ENCODE measurements at places on chromosomes 2 and 18.

DNA sequence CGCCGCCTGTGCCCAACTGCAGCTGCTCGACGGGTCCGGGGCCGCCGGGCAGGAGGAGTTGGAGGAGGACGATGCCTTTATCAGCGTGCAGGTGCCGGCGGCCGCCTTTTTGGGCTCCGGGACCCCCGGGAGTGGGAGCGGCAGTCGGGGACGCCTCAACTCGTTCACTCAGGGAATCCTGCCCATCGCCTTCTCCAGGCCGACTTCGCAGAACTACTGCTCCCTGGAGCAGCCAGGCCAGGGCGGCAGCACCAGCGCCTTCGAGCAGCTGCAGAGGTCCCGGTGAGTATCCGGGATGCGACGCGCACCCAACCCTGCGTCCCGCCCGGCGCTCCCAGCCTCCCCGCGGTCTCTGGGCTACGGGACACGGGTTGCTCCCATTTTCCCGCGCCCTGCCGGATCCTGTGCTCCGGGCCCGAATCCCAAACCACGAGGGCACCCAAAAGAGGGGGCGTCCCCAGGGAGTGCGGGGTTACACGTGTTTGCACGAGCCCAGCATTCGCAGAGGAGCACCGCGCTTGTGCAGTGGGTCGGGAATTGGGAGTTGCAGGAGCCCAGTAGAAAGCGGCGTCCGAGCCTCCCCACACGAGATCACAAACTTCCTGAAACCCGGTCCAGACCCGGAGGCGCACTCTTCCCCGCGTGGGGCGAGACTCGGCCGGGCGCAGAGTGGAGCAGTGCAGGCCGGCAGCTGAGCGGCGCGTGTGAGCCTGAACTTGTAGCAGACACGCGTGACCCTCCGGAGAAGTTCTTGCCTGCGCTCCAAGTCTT is 1.2 kb downstream of the CABLES1 start:
- no peak for DNase-seq

- no peak for DNase-seq
Observed at GRCh38 chr2:239376942-239377531, 23.8 kb downstream of the HDAC4 start.

- no peak for DNase-seq
Observed at GRCh38 chr2:42847596-42848151, 55.3 kb upstream of the HAAO start.

- DNase-seq: peak; percentile 10
Observed at GRCh38 chr18:76619261-76619620, 124.2 kb upstream of the ZNF516 start.

- DNase-seq: no peak
Observed at GRCh38 chr2:135843671-135844070, 6.7 kb upstream of the LCT start.

- DNase-seq: peak; percentile 46
Observed at GRCh38 chr2:25309402-25309801, 32.3 kb downstream of the DNMT3A start.

DNA sequence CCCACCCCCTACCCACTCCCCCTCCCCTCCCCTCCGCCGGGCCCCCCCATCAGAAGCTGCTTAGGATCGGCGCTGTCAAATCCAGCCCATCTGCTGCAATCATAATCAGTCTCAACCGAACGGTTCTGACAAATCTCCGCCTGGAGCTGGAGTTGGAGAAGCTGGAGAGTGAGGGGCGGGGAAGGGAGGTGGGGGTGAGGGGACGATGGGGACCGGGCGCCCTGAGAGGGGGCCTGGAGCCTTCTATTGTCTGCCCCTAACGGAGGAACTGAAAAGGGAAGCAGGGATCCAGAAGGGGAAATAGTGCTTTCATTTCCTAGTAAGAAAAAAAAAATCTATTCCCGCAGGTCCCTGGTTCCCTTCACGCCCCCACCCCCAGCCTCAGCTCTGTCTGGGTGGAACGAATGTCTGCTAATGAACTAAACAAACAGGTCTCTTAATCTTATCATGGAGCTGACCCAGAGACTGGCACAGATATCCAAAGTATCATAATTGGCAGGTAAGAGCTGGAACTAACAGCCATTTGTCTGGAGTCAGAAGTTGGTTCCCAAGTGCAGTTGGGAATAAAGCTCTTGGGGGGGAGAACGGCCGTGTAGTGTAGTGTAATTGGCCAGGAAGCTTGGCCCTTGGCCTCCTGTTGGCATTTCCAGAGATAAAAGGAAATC is 301.2 kb downstream of the NCKAP5 start:
- DNase-seq: no peak

- no peak for DNase-seq
Observed at GRCh38 chr2:28693223-28693622, 58.4 kb upstream of the PPP1CB start.
